GM12864 (cell line): ENCODE measurements at places on chromosomes 3 and 15.

GRCh38 chr15:45457220-45457619 is 65.3 kb downstream of the SLC30A4 start:
- no peak for DNase-seq

DNA sequence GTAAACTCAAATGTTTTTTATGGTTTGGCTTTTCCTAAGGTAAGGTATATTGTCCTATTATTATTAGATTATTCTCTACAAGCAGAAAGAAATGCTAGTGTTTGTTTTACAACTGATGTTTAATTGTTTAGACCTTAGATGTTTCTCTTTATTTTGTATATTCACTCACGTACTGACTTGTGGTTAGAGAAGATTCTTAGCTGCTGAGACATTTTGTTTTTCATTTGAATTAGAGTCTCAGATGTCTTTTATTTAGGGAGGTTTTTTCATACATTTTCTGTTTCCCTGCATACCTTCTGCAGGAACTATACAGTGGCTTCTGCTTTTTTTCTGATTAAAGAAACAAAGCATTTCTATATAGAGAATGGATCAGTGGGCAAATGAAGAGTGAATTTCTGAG is 110.9 kb downstream of the MYRIP start:
- DNase-seq = no peak

DNA sequence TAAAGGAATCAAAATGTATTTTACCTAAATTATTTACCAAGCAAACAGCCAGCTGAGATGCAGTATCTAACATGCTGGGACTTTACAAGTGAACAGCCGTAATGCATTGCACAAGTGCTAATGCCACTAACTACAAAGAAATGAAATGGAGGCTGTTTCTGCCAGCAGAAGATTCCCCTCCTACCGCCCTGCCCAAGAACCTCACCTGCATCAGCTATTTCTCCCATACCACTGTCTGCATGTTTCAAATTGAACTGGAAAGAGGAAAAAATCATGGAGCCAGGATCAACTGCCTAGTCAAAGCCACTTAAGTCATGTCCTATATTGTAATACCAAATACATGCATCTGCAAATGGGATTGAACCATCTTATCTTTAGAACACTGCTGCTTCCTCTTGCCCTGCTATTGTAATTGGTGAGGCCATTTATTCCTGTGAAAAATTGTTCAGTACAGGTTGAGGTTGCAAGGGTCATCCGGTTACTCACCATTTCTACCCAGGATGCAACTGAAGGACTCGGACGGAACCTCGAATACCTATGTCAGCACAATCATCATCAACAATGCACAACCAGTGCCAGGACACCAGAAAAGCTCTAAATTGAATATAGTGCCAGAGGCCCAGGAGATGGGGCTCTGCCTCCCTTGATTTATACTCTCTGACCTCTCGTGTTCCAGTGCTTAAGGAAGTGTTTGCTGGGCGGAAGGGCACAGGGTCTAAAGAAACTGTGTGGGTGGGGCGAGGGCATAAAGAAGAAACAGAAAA is 27.5 kb downstream of the ANXA2 start:
- no peak for DNase-seq

- DNase-seq = no peak
Observed at GRCh38 chr3:157624801-157625200, 121.6 kb upstream of the VEPH1 start.

DNA sequence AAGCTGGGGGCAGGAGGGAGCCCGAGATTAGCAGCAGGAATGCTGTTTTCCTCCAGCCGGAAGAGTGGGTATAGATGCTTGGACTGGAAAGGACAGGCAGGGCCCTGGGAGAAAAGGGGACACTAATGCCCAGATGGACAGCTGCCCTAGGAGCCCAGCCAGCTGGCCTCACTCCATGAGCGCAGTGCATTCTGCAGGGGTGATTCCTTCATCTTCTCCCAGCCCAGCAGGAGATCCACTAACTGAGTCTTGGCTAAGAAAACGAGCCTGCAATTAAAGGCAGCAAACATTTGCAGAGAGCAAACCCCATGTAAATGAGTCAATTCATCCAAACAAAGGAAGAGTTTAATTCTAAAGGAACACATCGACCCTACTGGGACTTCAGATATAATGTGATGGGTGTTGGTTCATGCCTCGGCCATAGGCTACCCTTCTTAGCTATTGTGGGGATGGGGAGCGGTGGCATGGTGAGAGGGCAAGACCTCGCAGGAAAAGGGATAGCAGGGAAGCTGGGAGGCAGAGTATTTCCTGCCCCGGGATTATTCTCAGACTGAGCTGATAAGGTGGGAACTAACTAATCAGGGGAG is 13.3 kb upstream of the MINAR1 start:
- no peak for DNase-seq

GRCh38 chr3:155244216-155244615 is 49.3 kb downstream of the STRIT1 start:
- no peak for DNase-seq

- no peak for DNase-seq
Observed at GRCh38 chr3:25056036-25056755, 371.9 kb upstream of the RARB start.

- no peak for DNase-seq
Observed at GRCh38 chr3:189820365-189820720, 189.2 kb downstream of the TP63 start.

DNA sequence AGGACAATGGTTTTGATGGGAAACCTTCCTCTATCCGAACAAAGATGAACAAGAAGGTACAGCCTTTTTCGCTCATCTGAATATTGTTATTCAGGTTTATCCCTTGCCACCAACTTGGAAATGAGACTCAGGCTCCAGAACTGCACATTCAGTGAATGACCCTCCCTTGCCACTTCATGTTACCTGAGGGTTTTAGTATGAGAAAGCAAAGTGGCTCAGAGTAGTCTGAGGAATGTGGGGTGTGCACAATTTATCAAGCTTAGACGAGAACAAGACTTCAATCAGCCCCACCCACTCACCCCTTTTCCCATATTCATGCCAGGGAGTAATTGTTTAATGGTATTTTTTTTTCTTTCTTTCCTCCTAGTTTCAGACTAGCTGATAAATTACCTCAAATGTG is 265.3 kb upstream of the POU1F1 start:
- no peak for DNase-seq

GRCh38 chr3:38375072-38375471 is 28.5 kb downstream of the XYLB start:
- no peak for DNase-seq

DNA sequence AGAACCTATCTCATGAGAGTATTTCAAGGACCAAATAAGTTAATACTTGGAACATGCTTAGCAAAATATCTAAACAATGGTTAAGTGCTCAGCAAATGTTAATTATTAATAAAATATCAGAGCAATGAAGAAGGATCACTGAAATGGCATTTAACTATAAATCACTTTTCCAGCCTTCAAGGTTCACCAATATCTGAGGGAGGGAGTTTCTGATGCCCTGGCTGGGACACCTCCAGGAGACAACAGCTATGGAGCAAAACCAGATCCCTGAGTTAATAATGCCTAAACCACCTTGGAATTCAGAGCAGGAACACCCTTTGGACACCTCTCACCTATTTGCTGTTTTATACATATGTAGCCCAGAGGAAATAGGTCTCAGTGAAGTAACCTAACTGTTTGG is 6.4 kb upstream of the FAM174B start:
- no peak for DNase-seq

DNA sequence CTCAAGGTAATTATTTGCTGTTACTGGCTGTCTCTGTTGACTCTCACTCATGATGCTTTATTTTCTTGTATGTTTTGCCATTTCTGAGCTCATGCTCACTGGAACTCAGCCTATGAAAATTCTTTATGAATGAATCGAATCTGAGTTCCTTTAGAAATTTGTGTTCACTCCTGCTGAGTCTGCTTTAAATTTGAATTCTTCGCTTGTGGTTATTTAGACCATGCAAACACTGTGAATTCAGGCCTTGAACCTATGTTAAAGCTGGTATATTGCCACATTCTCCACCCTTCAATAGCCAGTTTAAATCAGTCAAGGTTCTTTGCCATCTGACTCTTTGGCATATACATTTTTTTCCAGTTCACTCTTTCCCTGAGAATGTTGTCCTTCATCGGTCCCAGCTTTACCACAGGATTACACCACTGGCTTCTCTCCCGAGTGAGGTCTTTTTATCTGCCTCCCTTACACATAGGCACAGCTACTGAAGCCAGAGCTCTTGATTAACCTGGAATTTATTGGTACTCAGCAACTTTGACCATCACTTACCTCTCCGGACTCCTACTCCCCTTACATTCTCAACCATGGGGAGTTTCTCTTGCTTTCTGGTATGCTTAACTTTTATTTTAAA is 400.6 kb downstream of the VPS13C start:
- DNase-seq = no peak

- DNase-seq = no peak
Observed at GRCh38 chr3:59970376-59970775, 920.6 kb upstream of the CFAP20DC start.

GRCh38 chr3:76615719-76616118 is 424.2 kb upstream of the ROBO2 start:
- DNase-seq = no peak

DNA sequence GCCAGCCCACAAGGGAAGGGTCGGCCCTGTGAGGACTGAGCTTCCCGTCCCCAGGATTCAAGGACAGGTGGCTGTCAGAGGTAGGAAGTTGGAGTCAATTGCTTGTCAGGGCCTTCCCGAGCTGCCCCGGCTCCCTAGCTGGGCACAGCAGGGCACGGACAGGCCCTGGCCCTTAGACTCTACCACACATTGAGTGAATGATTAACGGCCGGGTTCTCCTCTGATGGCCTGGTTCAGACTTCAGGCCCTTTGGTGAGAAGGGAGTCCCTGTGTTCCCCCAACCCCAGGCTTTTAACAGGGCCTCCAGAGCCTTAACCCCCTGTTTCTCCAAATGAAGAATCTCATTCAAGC is 16.4 kb upstream of the FGD5 start:
- no peak for DNase-seq

DNA sequence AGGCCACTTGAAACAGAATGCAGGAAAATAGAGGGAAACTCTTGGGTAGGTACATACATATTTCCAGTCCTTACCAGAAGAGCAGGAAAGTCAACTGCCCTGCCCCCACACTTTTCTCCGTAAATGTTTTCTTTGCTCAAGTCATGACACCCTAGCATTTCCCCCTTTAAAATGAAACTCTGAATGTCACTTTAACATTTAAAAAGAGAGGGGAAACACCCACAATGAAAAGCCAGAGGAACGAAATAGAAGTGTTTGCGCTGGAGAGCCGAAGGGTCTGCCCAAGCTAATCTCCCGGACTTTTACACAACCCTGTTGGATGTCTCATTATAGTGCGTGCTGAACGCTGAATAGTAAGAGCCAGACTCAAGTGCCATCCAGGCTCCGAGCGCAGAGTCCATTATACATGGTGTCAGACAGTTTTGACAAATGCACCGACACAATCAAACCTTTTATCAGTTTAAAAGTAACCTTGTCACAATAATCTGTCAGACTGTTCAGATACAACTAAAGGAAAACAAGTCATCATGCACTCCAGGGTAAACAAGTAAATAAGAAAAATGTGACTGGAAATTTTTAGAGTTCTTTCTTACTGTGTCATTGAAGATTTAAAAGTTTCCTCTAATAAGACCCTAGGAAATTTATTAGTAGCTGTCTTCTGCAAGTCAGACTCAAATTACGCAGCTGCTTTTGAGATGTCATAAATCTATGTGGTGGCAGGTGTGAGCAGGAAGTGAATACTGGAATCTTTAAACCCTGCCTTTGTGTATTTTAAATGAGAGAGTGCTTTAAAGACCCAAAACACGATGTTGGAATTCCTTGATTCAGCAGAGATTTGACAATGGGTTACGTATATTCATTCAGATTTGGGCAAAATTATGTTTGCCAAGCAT is 159.8 kb downstream of the RBMS3 start:
- DNase-seq = no peak

DNA sequence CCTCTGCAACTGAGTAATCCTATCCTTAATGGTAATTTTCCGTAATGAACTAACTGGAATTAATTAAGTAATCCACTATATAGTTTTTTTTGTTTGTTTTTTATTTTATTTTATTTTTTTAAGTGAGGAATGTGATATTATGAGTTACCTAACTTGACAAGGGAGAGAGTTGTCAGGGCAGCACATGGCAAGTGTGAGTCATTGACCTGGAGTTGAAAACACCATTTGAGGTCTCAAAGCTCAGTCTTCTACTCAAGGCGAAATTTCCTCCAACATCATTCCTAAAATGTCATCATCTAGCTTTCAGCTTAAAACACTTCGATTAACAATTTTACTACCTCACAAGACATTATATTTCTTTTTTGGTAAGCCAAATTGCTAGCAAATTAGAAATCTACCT is 87.8 kb downstream of the NECTIN3 start:
- no peak for DNase-seq

DNA sequence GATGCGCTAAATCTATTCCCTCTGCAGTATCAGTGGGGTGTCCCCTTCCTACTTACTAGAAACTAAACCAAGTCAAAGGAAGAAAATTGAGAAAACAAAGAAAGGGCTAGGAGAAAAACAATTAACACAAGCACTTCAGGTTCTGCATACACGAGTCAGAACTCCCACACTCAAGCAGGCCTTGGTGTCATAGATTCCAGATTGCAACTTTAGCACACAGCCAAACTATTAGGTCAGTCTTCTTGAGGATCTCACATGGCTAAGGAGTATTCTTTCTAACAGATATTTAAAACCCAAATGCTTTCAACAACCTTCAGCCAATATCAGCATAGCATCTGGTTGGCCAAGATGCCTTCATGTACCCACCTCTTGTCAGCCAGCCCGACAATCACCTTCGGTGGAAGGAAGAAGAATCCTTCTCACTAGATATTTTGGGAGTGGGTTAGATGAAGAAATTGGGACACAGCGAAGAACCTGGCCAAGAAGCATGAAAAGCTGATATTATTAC is 340.0 kb downstream of the VPS13C start:
- no peak for DNase-seq

DNA sequence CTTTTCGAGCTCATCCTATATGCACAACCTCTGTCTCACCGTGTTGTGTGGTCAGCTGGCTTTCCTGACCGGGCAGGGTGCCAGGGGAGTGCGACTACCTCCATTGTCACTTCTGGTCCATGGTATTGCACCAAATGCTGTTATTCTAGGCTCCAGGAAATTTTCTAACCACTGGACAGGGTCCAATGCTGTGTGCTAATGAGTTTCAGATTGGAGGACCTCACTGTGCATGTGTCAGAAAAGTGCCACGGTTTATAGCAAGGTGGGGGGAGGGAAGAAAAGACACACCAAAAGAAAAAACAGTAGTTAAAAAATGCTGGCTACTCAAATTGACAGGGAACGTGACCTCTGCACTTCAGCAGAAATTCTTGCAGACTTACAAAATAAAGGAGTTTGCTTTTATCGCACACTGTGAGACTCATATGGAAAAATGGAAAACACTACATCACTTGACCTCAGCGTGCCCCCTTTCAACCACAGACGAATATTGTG is 480.1 kb downstream of the FOXP1 start:
- DNase-seq = no peak

DNA sequence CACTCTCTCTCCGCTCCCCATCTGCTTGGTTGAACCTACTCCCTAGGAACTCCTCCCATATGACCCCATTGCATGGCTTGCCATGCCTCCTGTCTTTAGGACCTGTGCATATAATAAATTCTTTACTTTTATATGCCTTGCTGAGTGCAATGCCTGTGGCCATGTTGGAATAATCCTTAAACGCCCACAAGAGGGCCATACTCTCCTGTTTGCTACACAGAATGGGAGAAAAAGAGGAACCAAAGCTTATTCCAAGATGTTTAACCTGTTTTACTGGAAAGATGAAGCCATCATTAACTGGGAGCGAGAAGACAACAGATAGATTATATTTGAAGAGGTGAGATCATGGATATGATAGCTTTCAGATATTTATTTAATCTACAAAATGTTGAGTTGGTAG is 1097.8 kb downstream of the NAALADL2 start:
- no peak for DNase-seq
